ENCODE measurements at places on chromosomes 3 and 15. TPM values are rescaled to one million over a fixed set of nuclear protein-coding genes. Genes with fewer than 3 reads are reported as not detected.

GRCh38 chr3:40691452-40691861 is 166.7 kb downstream of the ZNF621 start:
- peak; percentile 23 for DNase-seq

DNA sequence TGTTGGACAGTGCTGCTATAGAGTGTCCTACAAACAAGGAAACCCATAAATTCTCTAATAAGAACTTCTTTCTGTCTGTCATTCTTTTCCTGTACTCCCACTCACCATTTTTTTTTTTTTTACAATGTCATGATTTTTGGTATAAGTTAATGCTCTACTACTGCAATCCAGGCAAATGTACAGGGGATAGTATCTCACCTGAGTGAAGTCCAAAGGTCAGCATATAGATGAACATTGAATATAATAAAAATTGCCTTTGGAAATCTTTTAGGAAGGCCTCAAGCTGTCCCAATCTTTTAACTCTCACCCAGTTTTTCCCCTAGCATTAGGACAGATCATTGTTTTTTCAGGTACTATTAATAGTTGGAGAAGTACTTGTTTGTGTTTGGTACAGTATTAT is 21.3 kb upstream of the RAB11A start:
- no peak for DNase-seq

The ANKUB1 gene
- total RNA-seq: not detected

The SLC12A1 gene
- total RNA-seq: under 0.01 TPM

The CD86 gene
- total RNA-seq: not detected

The ADAMTS17 gene
- total RNA-seq: not detected

GRCh38 chr15:78224023-78224411 is 10.3 kb downstream of the ACSBG1 start:
- no peak for DNase-seq

The CHRM5 gene
- not detected for total RNA-seq

DNA sequence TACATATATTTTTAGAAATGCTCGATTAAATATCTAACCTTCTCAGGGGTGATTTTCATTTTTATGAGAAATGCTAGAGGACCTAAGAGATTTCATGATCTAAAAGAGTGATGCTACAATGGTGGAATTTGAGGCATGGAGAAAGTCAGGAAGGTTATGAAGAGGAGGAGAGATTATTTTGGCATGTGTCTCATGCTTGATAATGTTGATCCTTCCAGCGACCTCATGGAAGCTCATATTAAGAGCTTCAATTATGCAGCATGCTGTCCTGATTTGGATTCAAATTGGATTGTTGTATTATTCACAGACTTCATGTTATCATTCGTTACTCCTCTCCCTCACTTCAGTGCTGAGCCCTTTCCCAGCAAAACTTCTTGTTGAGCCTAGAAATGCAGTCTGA is 112.5 kb downstream of the RAP2B start:
- DNase-seq: no peak

The FBLN2 gene
- total RNA-seq: 452 TPM

Measured in fibroblast of the aortic adventitia (primary cell).